Activated T-cell treated with anti-CD3 and anti-CD28 coated beads for 24 hours (primary cell): ENCODE measurements at places on chromosomes 11 and 22.

DNA sequence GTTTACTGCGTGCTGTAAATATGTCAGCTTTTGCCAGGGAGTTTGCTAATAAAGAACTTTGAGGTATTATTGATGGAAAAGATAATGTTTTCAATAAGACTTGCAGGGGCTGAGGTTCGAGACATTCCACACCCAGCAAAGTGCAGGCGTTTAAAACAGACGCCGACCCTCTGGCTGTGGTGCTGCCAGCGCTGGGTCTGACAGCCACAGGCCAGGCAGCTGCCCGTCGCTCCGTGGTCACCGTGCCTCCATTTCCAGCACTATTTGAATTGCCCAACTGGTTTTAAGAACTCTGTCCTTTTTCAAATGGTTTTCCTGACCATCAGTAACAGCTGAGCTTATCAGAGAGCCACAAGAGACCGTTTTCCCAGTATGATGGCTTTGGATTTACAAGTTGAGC, 28.1 kb upstream of the ALX4 start:
- no peak for DNase-seq

DNA sequence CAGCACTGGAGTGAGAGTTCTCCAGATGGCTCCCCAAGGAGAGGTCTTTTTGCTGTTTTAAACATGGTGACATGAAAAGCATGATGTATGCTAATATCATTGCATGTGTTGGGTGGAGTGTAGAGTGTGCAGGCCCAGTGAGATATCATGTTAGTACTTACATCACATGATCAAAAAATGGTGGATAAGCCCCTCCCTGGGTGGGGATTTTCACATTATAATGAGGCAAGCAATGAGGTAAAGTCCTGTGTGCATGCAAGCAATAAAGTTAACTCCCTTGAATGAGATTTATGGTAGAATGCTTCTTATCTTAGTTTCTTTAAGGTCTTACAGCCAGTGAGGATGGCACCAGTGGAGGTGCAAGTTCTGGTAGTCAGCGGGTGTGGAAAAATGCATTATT, 8.5 kb downstream of the FAM111B start:
- no peak for DNase-seq

- no peak for DNase-seq
Measured at GRCh38 chr22:27512283-27512761, 289.2 kb downstream of the MN1 start.

- no peak for DNase-seq
Measured at GRCh38 chr11:27700351-27701301, at the start of gene BDNF. Gene BDNF, minus strand, starts transcription at chr11:27700455. Its CDS starts 41,891 bp downstream, at chr11:27658564.

GRCh38 chr22:38549101-38549894, 20.7 kb downstream of the DMC1 start:
- no peak for DNase-seq

DNA sequence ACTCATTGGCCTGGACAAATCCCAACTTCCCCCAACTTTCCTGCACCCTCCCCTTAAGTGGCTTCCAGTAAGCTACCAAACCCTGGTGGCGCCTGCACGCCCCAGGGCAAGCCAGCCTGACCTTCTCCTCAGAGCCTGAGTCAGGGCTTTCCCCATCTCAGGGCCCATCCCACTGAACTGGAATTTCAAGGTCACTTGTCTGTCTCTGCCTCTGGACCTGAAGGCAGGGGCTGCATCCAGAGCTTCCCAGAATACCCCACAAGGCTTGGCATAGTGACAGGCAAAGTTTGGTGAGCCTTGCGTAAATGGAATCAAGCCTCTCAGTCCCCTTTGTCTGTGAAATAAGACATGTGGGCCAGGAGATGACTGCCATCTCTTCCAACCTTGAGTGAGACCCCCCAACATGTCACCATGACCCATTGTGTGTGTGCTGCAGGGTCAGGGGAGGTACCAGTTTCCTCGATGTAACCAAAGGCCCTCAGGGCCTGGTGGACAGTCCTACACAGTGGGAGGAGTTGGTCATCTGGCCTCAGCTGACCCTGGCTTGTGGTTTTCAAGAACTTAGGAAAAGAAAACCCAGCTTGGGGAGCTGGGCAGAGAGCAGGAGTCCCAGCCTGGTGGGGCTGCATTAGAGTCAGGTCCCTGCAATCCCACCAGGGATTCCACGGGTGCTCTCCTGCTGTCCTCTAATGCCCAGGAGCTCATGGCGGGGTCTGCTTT, 8.9 kb downstream of the ALX4 start:
- DNase-seq: no peak
